ENCODE measurements at places on chromosomes 6 and 20.

GRCh38 chr6:41021832-41022231, 17.2 kb downstream of the UNC5CL start:
- DNase-seq: peak; percentile 71

DNA sequence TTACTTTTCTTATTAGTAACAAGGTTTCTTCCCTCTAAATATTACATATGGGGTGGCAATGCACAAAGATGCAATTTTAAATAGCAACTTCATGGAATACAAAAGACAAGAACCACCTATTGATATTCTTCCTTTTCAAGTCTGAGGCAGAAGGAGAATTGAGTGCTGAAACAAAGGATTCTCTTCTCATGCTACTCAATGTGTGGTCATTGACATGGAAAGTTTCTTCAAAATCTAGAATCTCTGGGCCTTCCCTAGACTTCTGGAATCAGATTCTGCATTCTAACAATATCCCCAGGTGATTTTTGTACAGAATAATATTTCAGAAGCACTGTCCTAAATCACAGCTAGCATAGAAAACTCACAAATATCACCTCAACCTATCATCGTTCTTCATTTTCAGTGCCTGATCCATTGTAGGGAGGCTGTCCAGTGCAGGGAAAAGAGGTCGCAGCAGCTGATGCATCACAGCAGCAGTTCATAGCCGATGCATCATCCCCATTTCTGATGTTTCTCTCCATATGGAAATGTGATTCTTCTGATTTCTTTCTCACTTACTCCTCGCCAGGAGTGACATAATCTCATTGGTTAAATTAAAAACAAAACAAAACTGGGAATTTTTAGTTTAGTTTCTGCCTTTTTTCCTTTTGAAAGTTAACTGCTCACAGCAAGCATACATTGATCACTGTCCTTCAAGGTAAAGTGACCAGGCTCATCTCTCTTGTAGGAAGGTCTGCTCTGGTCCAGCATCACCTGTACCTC, 139.5 kb upstream of the FAM83B start:
- no peak for DNase-seq

DNA sequence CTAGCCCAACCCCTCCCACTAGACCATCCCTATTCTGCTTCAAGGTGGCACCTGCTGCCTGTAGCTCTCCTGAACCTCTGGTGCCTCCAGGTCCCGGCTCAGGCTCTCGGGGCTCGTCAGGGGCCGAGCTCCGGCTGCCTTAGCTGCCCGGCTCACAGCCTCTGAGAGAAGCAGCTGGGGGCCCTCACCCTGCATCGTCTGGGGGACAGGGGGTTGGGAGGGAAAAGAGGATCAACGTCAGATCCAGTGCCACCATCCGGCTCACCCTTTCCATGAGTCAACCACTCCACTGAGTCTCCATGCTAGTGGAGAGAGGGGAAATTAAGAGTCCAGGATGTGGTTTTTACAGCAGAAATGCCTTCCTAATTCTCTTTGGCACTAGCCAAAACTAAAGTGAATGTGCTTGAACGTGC, 13.0 kb downstream of the BAG6 start:
- DNase-seq: no peak

GRCh38 chr20:43516251-43516824, 8.8 kb downstream of the L3MBTL1 start:
- DNase-seq: no peak

- DNase-seq: no peak
Observed at GRCh38 chr6:14455427-14455826, 337.9 kb downstream of the CD83 start.

- DNase-seq: no peak
Observed at GRCh38 chr6:56076033-56076432, 171.3 kb downstream of the COL21A1 start.

DNA sequence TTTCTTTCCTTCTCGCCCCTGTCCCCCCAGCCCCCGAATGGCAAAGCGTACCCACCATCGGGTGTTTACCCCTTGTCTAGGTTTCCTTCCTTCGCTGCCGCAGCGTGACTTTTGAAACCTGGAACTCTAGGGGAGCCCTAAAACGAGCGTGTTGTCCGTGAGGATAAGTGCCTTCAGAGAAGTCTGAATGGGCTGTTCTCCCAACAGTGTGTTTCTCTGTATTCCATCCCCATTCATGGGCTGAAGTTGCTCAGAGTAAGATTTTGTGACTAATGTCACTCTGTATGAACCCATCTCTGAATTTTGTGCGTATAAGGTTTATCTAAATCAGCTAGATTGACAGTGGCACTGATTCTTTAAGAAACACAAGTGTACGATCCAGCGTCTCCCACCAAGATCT, 949 bp downstream of the MACROD2 start:
- no peak for DNase-seq

GRCh38 chr20:59064214-59064722, 21.7 kb upstream of the PRELID3B start:
- DNase-seq: no peak

DNA sequence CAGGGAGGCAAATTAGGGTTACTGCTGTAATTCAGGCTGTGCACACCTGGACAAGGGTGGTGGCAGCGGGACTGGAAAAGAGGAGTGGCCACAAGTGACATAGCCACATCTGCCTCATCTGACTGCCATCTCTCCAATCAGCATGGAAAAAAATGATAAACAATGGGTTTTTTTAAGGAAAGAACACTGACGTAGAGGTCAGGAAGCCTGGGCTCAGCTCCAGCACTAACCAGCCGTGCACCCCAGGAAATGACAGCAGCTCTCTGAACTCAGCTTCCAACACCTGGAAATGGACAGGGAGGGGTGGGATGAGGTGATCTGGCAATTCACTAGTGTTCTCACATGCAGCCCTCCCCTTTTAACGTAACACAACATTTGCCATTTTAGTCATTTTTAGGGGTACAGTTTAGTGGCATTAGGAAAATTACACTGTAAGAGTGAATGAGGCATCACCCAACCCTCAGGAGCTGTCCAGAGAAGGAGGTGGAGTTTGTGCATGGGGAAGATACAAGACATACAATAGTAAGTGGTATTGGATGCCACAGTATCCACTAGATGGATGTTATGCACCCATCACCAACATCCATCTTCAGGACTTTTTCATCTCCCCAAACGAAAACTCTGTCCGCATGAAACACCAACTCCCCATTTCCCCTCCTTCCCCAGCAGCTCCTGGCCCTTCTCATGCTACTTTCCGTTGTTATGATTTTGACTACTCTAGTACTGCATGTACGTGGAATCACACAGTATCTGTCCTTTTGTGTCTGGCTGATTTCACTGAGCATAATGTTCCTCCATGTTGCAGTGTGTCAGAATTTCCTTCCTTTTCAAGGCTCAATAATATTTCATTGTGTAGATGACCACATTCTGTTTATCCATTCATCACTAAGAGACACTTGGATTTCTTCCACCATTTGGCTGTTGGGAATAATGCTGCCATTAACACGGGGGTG, 215.5 kb upstream of the ECI2 start:
- DNase-seq: no peak

DNA sequence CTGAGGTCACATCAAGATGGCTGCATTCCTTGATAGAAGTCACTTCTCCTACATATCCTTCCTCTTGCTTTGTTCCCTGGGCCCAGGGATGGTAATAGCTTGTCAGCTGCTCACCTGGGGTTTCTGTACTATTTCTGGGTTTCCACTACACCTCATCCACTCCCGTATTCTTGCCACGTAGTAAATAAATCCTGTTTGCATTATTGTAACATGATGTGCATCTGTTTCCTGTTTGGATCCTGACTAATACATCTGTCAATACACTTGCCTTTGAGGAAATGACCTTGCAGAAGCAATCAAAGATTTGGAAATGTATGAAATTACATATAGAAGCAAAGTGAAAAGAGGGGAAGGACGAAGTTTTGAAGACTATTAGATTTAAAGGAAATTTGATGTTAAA, 619.0 kb downstream of the PHF3 start:
- peak; percentile 10 for DNase-seq

DNA sequence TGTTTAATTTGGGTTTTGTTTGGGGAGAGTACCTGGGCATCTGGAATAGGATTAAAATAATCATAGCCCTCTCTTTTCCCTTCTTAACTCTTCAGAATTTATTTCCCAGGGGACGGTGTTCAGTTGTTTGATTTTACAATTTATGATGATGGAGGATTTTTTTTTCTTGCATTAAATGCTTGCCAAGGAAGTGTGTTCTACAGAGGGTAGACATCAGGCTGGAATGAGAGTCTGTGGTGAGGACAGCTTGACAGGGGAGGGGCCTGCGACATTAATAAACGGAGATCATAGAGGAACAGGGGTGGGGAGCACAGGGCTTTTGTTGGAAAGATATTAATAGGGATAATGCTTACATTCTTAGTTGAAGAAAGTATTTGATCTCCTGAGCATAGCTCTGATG, 297.5 kb downstream of the CLIC5 start:
- no peak for DNase-seq

GRCh38 chr20:1809611-1810510, 85.3 kb upstream of the SIRPA start:
- no peak for DNase-seq

DNA sequence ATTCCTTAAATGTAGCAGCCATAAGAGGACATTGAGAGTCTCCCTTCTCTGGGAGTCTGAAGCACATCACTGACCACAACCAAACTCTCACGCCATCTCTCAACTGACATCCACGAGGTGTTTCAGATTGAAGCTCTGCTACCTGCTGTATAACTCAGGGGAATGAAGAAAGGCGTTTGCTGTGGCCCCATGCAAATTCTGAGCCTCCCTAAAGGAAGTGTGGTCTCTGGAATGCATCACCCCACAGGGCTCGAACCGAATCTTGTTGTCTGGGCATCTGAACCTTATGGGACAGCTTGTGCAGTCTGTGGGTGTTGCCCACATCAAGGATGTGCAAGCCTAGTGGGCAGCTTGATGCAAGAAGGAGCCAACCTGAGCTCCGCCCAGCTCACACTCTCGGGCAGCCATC, 10.9 kb downstream of the PMEPA1 start:
- DNase-seq: no peak

GRCh38 chr6:166760288-166760687, 133.2 kb upstream of the RPS6KA2 start:
- DNase-seq: no peak

DNA sequence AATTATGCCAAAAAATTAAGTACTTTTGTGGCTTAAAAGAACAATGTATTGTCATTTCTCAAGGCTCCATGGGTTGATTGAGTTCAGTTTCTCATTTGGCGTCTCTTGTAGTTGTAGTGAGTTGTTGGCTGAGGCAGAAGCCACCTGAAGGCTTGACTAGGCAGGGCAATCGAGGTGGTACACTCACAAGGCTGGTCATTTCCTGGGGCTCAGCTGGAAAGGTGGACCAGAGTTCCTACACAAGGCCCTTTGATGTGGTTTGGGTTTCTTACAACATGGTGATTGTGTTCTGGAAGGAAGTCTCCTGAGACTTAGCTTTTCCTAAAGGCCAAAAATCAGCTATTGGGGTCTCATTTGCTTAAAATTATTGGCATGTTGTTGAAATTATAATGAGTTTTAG, 22.6 kb downstream of the MAS1 start:
- no peak for DNase-seq

GRCh38 chr20:30168025-30168799, 1089.3 kb upstream of the DEFB115 start:
- no peak for DNase-seq

DNA sequence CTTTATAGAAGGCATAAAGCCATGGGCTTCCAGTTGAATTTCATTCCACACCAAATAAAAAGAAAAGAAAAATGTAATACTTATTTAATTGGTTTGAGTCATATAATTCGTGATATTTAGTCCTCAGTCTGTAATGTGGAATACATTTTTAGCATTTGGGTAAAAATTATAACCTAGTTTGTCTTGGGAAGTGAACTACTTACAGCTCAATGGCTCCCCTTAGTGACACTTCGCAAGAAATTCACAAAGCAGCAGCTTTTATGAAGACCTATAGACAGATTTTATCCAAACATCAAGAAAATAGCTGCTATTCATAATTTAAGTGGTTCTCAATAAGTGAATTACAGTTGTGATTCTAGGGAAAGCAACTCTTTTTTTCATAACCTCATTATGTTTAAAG, 72.1 kb downstream of the RSPO3 start:
- DNase-seq: no peak

- no peak for DNase-seq
Observed at GRCh38 chr6:170448317-170448716, 104.8 kb downstream of the PSMB1 start.

DNA sequence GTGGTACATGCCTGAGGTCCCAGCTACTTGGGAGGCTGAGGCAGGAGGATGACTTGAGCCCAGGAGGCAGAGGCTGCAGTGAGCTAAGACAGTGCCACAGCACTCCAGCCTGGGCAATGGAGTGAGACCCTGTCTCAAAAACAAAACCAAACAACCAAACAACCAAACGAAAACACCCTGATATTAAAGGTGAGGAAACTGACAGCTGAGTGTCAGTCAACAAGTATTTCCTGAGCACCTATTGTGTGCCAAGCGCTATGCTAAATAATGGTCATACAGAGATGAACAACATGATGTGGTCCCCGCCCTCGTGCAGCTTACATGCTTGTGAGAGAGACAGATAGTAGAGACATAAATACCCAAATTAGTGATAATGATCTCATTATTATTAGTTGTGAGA, 1.9 kb upstream of the TULP1 start:
- no peak for DNase-seq

DNA sequence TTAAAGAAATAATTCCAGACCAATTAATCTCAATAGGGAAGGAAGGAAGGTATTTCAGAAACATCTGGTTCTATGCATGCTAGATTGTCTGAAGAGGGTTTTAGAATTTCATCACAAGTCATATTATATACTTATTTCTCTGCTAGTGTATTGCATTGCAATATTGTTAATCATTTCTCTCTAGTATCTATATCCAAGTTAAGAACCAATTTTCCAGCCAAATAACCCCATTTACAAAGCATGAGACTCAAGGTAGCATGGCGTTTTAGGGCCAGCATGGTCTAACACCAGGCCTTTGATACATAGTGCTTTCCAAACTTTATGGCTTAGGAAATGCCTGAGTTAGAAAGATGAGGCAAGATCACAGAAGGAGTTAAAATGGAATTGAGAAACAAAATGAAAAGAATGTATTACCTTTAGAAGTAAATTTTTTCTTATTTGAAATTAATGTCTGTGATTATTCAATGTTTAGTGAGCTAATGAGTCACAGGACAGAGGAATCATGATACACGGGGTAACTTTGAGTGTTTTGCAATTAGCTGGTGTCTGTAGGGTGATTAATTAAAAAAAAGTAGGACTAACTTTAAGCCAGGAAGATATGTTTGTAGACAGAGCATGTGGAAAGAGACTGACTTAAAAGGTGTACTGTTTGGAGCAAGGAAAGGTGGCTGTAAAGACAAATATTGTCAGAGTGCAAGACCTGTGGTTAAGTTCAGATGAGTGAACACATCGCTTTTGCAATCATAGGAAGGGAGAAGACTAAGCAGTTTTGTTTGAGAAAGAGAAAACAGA, 1006.2 kb upstream of the CITED2 start:
- peak; percentile 88 for DNase-seq

DNA sequence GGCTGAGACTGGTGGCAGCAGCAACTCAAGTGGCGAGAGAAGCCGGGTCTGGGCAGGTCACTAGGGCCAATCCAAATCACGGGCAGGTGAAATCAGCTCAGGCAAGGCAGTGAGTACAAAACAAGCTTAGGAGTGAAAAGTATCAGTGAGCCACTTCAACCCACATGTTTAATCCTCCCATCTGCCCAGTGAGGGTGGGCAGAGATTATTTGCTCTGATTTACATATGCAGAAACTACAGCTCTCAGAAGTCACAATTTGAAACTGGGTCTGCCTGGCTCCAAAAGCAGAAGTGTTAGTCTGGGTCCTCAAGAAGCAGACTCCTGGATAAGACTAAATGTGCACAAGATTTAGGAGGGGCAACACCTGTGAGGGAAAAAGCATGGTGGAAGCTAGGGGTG, 173.7 kb upstream of the LRFN2 start:
- DNase-seq: no peak
